ENCODE measurements at places on chromosomes 7 and 10.

GRCh38 chr7:128880791-128881457 is 18.3 kb downstream of the ATP6V1F start:
- DNase-seq, result no peak

- no peak for DNase-seq
Observed at GRCh38 chr7:29146057-29146706, at the start of gene CPVL. TSS of gene CPVL (minus strand) at chr7:29146537. CDS start at chr7:29121061, 25,476 bp downstream.

DNA sequence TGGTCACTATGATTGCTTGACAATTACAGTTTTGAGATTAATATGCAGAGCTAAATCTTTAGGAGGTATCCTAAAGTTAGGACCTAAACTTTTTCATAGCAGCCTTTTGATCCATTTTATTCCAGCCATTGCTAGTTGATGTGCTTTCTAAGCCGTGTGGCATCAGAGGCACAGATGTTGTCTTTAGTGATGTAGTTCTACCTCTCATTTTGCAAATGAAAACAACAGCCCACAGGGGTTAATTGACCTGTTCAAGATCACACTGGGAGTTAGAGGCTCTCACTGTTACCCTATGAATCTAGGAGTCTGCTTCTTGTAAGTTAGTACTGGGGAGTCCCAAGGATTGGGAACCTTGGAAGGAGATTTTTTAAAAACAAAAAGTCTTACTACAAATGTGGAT is 10.6 kb downstream of the AUTS2 start:
- no peak for DNase-seq

GRCh38 chr7:133207687-133208086 is 45.2 kb upstream of the EXOC4 start:
- DNase-seq, result no peak

DNA sequence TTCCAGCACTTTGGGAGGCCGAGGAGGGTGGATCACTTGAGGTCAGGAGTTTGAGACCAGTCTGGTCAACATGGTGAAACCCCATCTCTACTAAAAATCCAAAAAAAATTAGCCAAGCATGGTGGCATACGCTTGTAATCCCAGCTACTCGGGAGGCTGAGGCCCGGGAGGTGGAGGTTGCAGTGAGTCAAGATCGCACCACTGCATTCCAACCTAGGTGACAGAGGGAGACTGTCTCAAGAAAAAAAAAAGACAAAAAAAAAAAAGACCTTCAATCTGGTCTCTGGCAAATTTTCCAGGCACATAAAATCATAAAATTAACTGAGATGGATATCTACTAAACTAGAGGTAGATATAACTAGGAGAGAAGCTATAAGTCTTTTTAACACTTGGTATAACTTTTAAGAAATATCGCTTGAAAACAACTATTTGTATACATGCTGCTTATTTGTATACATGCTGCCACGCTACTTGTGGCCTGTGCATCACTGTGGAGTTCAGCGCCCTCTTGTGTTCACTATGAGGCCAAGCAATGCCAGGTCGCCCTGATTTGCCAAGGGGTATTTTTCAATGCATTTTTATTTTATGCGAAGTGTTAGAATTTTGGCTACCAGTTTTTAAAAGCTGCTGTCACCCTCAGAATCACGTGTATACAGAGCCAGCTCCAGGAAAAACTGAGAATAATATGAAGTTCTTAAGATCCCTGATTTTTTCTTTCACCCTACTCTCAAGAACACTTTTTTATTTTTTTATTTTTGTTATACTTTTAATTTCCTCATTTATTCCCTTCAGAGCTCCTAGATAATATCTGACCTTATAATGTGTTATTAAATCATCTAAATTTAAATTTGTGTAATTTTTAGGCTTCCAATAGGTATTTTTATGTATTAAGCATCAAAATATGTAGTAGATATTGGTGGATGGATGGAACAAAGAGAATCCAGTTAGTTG is 26.7 kb downstream of the CYCS start:
- peak; percentile 31 for DNase-seq

DNA sequence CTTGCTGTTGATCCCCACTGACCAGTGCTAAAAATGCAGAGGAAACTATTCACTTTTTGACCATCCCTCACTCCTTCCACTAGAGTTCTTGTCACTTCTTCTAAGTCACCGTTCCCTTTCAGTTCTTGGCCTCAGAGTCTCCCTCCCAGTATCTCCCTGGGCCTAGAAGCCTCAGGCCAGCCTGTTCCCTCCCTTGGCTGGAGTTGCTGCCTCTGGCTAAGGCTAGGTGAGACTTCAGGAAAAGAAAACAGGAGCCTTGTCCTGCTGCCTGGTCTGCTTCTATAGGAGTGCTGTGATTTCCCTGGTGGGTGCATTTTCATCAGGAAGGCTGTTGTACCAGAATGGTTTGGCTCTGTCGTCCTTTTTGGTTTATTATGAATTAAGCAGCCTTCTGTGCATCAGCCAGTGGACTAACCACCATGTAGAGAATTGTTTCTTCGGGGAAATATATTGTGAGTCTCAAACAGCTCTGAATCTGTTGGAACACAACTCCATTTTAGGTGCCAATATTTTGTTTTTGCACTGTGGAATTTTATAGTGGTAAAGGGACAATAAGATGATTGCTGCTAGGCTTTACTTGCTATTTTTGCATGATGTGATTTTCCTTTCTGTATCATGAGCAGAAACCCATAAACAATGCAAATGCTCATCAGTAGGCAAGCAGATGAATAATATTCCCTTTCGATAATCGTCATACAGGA is 233.4 kb upstream of the FZD1 start:
- DNase-seq, result no peak

DNA sequence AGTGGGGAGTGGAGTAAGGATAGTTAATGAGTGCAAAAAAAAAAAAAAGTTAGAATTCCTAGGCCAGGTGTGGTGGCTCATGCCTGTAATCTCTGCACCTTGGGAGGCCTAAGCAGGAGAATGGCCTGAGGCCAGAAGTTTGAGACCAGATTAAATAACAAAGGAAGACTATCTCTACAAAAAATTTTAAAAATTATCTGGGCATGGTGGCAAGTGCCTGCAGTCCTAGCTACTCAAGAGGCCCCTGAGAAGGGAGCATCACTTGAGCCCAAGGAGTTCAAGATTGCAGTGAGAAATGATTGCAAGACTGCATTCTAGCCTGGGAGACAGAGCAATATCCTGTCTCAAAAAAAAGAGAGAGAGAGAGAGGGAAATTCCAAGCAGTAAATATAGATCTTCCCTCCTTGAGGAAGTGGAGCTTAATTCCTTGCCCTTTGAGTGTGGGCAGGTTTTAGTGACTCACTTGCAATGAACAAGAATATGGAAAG is 19.5 kb upstream of the CSTF2T start:
- DNase-seq, result no peak

GRCh38 chr7:140161047-140161446 is 15.7 kb downstream of the KDM7A start:
- DNase-seq, result no peak

DNA sequence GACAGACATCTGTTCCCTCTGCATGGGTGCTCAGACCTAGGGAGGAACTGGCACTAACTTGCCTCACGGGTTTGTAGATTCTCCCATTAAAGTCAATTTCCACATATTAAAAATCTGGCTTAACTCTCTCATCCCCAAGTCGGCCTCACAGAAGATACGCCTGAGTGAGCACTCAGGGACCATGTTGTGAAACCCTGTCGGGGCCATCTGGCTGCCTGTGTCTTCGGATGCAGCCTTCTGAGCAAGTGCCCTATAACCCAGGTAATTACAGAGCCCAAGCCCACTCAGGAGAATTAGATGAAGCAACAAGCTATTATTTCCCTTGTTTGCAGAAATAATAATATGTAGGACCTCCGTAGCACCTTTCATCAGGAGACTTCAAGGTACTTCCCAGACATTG is 219.3 kb upstream of the GLI3 start:
- no peak for DNase-seq
